ENCODE measurements at places on chromosomes 6 and 20. TPM values are rescaled to one million over a fixed set of nuclear protein-coding genes. Genes with fewer than 3 reads are reported as not detected.

The RBM24 gene
- 6.7 TPM for total RNA-seq

The SCRT2 gene
- not detected for total RNA-seq

The ADGRF4 gene
- not detected for total RNA-seq

The PROCR gene
- total RNA-seq: 36.4 TPM

The WFDC5 gene
- total RNA-seq: not detected

The DDO gene
- 0.18 TPM for total RNA-seq

GRCh38 chr20:58071991-58072390 is 156.5 kb downstream of the ANKRD60 start:
- no peaks in the 10 kb centered on the region for H3K4me1 ChIP-seq
- H3K27ac ChIP-seq: no peak overlapping the region
- H3K27me3 ChIP-seq: no peaks in the 10 kb centered on the region

GRCh38 chr6:160420969-160421556 is 72.9 kb downstream of the SLC22A3 start:
- no peaks in the 10 kb centered on the region for H3K4me1 ChIP-seq
- no peaks in the 10 kb centered on the region for H3K27me3 ChIP-seq
- no peak overlapping the region for H3K4me3 ChIP-seq
- no peaks in the 10 kb centered on the region for H3K36me3 ChIP-seq
- no peak for DNase-seq

DNA sequence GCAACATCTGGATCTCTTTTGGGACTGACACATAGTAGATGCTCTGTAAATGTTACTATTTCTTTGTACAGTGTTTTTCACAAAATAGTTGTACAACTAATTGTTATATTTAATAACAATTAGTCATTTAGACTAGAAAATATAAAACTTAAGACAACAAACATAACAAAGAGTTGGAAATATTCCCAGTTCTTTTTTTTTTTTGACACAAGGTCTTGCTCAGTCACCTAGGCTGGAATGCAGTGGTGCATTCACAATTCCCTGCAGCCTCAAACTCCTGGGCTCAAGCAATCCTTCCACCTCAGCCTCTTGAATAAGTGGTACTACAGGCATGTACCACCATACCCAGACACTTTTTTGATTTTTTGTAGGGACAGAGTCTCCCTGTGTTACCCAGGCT is 105.8 kb downstream of the UTRN start:
- no peak overlapping the region for H3K4me3 ChIP-seq
- 0 out of 2 replicates have a peak, but pooled peaks cover 2% of the 10 kb centered on the region for H3K4me1 ChIP-seq
- no peak overlapping the region for H3K27ac ChIP-seq
- H3K27me3 ChIP-seq: no peaks in the 10 kb centered on the region
- H3K36me3 ChIP-seq: no peaks in the 10 kb centered on the region

- H3K4me1 ChIP-seq: peaks cover 12% of the 10 kb centered on the region
- DNase-seq: no peak
- no peaks in the 10 kb centered on the region for H3K27me3 ChIP-seq
- peaks cover 48% of the 10 kb centered on the region for H3K36me3 ChIP-seq
These were observed 6.8 kb downstream of the JAG1 start for GRCh38 chr20:10667077-10667401.

- H3K4me3 ChIP-seq: no peak overlapping the region
- no peak overlapping the region for H3K27ac ChIP-seq
- H3K27me3 ChIP-seq: peaks cover 2% of the 10 kb centered on the region
- no peak for DNase-seq
These were observed 86.6 kb downstream of the RNF144B start for GRCh38 chr6:18473755-18474154.

DNA sequence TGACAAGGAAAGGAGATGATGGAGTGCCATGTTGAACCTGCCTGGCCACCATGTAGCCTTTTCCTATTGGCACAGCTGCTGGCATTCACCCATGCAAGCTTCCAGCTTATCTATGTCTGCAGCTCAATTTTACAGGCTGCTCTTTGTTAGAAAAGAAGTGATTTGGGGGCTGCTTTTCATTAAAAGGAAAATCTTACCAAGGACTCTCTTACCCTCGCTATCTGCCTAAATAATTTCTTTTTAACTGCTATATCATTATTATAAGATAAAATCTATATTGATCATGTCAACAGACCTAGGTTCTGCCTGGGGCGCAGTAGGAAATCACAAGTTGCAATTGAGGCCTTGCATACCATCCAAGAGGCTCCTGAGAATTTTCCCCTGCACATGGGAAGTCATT is 167.2 kb downstream of the SYNDIG1 start:
- DNase-seq: no peak
- no peak overlapping the region for H3K4me3 ChIP-seq
- H3K27me3 ChIP-seq: peaks cover 14% of the 10 kb centered on the region
- no peak overlapping the region for H3K27ac ChIP-seq

GRCh38 chr6:119312441-119312840 is 37.1 kb downstream of the MAN1A1 start:
- peaks cover 4% of the 10 kb centered on the region for H3K4me1 ChIP-seq
- H3K27me3 ChIP-seq: no peaks in the 10 kb centered on the region

DNA sequence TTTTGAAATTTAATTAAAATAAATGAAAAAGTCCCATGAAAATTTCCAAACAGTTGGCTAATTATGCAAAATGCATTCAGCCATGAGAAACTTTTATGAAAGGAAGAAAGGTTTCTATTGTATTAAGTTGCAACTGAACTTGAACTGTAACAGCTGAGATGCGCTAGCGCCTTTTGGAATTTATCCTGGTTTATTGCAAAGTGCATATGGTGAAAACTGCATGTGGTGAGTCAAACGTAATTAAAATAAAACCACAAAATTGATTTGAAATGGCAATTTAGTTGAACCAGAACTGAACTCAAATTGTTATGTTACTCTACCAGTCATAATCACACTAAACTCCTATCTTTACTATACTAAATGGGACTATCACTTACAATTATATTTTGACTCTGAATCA is 46.4 kb upstream of the COL21A1 start:
- H3K4me3 ChIP-seq: no peak overlapping the region
- H3K27me3 ChIP-seq: no peaks in the 10 kb centered on the region
- no peak for DNase-seq
- no peak overlapping the region for H3K27ac ChIP-seq
- no peaks in the 10 kb centered on the region for H3K36me3 ChIP-seq

DNA sequence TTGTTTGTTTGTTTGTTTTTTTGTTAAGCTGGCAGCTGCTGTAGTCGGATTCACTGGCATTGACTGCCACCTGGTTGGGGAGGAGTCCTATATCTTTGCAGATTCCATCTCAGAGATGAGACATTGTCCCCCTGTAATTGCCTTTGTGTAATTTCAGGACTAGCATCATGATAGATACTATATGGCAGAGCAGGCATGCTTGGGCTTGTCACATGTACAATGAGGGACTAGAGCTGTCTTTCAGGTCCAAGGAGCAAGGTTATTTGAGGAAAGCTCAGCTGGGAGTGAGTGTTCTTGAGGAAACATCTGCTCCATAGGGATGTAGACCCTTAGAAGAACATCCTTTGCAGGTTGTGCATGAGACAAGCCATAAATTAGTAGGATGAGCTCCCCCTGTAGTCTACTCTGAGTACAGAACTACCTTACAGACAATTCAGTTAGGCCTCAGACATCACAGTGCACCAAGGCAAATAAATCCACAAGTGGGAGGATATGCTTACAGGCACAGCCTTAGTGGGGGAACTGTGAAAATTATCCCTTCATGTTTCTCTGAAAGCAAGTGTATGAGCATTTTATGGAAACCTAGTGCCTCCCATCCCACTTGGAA is 62.1 kb downstream of the BMP2 start:
- no peak overlapping the region for H3K4me3 ChIP-seq
- H3K4me1 ChIP-seq: no peaks in the 10 kb centered on the region
- no peaks in the 10 kb centered on the region for H3K27me3 ChIP-seq
- no peaks in the 10 kb centered on the region for H3K36me3 ChIP-seq
- peak; percentile 1 for DNase-seq

DNA sequence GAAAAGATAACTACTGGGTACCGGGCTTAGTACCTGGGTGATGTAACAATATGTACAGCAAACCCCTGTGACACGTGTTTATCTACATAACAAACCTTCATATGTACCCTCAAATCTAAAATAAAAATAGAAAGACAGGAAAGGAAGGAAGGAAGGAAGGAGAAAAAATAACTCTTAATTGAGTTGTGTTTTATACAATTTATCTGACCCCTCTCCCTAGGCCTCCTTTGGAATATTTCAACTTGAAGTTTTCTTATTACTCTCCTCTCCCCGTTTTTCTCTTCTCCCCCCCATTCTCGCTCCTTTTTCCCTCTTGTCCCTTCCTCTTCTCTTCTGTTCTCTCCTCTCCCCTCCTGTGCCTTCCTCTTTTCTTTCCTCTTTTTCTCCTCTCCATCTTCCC is 156.1 kb downstream of the F13A1 start:
- DNase-seq: no peak
- H3K27ac ChIP-seq: no peak overlapping the region
- H3K36me3 ChIP-seq: no peaks in the 10 kb centered on the region
- no peaks in the 10 kb centered on the region for H3K27me3 ChIP-seq
- H3K4me3 ChIP-seq: no peak overlapping the region
- no peaks in the 10 kb centered on the region for H3K4me1 ChIP-seq

DNA sequence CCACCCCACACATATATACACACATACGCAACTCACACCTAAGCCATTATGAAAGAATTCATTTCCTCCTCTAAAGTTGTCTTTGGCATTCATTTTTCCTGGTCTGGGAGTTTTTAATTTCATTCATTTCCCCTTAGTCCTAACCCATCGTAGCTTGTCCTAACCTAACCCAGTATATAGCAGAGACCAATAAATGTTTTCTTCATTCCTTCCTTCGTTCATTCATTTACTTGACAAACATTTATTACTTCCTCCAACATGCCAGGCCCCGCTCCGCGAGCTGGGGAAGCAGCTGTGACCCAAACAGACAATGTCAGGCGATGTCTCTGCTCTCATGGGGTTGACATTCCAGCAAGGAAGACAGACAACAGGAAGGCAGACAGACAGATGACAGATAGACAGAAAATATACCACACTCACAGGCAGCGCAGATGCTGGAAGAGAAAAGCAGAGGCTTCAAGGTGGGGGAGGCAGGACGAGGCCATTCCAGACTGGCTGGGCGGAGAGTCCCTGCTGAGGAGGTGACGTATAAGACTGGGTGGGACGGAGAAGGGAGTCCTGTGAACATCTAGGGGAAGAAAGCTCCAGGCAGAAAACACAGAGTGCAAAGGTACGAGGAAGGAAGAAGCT is 33.7 kb upstream of the SIRPA start:
- no peak overlapping the region for H3K27ac ChIP-seq
- H3K4me3 ChIP-seq: no peak overlapping the region
- H3K4me1 ChIP-seq: peaks cover 8% of the 10 kb centered on the region
- no peaks in the 10 kb centered on the region for H3K36me3 ChIP-seq
- H3K27me3 ChIP-seq: peaks cover 6% of the 10 kb centered on the region

GRCh38 chr6:15575357-15576033 is 87.3 kb downstream of the DTNBP1 start:
- no peak overlapping the region for H3K27ac ChIP-seq
- DNase-seq: no peak
- H3K4me1 ChIP-seq: peaks cover 4% of the 10 kb centered on the region

DNA sequence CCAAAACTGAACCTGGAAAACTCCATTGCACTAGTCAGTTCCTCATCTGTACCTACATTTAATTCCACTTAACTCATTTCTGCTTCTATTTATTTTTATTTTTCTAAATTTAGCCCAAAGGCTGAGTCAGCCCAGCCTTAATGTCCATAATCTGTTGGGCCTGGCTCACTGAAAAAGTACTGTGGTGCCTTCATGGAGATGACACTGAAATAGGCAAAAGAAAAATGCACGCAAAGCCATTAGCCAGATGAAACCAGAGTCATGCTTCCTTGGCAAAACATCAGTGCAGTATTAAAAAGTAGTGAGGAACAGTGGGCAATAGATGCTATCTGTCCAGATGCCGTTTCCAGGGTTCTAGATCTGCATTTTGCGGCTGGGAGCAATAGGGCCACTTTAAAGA is 14.7 kb upstream of the PLCB4 start:
- H3K36me3 ChIP-seq: no peaks in the 10 kb centered on the region
- H3K4me1 ChIP-seq: peaks cover 25% of the 10 kb centered on the region
- no peak overlapping the region for H3K4me3 ChIP-seq
- peak; percentile 86 for DNase-seq
- H3K27me3 ChIP-seq: no peaks in the 10 kb centered on the region

DNA sequence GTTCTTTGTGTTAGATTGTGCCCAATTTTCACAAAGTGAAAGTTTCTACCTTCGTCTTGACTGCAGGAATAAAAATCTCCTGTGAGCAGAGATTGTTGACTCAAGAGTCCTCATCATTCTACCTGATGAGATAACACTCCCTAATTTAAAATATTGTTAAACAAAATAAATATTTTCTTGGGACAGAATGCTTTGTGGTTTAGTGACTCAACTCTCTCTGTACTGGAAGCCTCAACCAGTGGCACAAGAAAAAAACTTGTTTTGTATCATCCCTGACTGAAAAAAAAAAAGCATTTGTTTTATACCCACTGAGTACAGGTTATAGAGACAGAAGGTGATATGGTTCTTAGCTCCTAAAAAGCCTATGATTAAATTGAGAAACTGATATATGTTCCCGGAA is 78.9 kb downstream of the CRYBG1 start:
- H3K27ac ChIP-seq: no peak overlapping the region
- peaks cover 38% of the 10 kb centered on the region for H3K27me3 ChIP-seq
- H3K4me3 ChIP-seq: no peak overlapping the region
- H3K4me1 ChIP-seq: no peaks in the 10 kb centered on the region

DNA sequence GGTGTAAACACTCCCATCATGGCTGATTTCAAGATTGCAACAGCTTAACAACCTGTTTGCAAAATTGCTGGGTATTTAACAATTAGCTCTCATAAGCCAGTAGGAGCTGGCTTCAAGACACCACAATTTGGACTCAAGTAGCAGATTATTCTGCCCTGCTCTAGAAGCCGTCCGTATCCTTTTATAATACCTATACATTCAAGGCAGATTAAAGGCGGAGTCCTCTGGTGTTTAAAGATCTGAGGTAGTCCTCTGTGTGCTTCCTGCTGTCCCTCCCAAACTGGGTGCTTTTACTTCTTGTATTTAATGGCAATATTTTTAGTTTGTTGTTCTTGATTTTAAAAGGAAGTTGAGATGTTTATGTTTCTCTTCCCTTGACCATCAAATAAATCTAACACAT is 62.2 kb upstream of the SOX4 start:
- H3K36me3 ChIP-seq: no peaks in the 10 kb centered on the region

GRCh38 chr20:12968472-12968871 is 40.3 kb upstream of the SPTLC3 start:
- no peak overlapping the region for H3K27ac ChIP-seq
- H3K27me3 ChIP-seq: peaks cover 2% of the 10 kb centered on the region
- no peak for DNase-seq

- no peaks in the 10 kb centered on the region for H3K36me3 ChIP-seq
- H3K27ac ChIP-seq: no peak overlapping the region
- H3K4me1 ChIP-seq: peaks cover 8% of the 10 kb centered on the region
- DNase-seq: no peak
These were observed 51.0 kb upstream of the TCF21 start for GRCh38 chr6:133837801-133838349.

GRCh38 chr6:86459978-86460377 is 477.4 kb upstream of the HTR1E start:
- no peaks in the 10 kb centered on the region for H3K4me1 ChIP-seq
- no peak overlapping the region for H3K27ac ChIP-seq
- H3K36me3 ChIP-seq: no peaks in the 10 kb centered on the region
- H3K27me3 ChIP-seq: no peaks in the 10 kb centered on the region
- H3K4me3 ChIP-seq: no peak overlapping the region
